A172 (cell line): ENCODE measurements at places on chromosomes 5 and 9. TPM values are rescaled to one million over a fixed set of nuclear protein-coding genes. Genes with fewer than 3 reads are reported as not detected.

The GABRA6 gene
- not detected in 2 replicates for total RNA-seq

The PRRX2 gene
- total RNA-seq, result not detected in 2 replicates

The TMEM171 gene
- total RNA-seq, result 15.7 and 23.5 TPM in 2 replicates

The NUTM2G gene
- not detected in 2 replicates for total RNA-seq

The VCAN gene
- total RNA-seq, result 22.3 and 31.7 TPM in 2 replicates
